ENCODE measurements at places on chromosomes 5 and 9.

DNA sequence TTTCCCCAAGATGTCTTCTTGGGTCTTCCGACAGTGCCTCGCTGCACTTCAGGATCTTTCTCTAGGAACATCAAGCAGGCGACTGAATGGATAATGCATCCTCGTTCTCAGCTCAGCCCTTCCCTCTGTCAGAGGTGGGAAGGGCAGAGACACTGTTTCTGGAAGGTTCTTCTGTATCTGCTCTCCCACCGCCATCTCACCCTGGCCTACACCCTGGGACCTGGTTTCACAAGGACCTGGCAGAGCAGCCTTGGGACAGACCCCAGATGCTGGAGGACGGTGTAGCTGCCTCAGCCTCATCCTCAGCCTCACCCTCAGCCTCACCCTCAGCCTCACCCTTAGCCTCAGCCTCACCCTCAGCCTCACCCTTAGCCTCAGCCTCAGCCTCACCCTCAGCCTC is 18.5 kb downstream of the MRPL36 start:
- DNase-seq: no peak

GRCh38 chr9:121717141-121717991 is 65.9 kb downstream of the DAB2IP start:
- DNase-seq: no peak

GRCh38 chr9:112665347-112665746 is 52.6 kb downstream of the INIP start:
- no peak for DNase-seq

GRCh38 chr5:110354311-110354710 is 372.2 kb downstream of the TMEM232 start:
- no peak for DNase-seq

- DNase-seq: no peak
These were observed 93.1 kb downstream of the PJA2 start for GRCh38 chr5:109316634-109317033.

DNA sequence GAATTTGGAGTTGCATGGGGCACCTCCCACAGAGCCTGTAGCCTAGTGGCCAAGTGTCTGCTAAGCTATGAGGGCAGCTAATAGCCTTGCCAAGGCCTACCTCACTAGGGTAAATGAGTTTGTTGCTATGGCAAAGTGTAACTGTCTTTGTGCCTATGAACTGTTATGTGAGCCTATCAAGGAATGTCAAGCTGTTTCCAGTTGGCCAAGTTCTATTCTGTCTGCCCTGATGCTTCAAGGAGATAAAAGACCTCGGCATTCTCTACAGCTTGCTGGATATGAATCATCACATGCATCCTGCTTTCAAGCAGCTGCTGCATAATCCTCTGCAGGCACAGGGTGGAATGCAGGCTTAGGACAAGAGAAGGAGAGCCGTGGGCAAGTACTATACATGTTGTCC is 69.8 kb upstream of the CCDC112 start:
- no peak for DNase-seq

DNA sequence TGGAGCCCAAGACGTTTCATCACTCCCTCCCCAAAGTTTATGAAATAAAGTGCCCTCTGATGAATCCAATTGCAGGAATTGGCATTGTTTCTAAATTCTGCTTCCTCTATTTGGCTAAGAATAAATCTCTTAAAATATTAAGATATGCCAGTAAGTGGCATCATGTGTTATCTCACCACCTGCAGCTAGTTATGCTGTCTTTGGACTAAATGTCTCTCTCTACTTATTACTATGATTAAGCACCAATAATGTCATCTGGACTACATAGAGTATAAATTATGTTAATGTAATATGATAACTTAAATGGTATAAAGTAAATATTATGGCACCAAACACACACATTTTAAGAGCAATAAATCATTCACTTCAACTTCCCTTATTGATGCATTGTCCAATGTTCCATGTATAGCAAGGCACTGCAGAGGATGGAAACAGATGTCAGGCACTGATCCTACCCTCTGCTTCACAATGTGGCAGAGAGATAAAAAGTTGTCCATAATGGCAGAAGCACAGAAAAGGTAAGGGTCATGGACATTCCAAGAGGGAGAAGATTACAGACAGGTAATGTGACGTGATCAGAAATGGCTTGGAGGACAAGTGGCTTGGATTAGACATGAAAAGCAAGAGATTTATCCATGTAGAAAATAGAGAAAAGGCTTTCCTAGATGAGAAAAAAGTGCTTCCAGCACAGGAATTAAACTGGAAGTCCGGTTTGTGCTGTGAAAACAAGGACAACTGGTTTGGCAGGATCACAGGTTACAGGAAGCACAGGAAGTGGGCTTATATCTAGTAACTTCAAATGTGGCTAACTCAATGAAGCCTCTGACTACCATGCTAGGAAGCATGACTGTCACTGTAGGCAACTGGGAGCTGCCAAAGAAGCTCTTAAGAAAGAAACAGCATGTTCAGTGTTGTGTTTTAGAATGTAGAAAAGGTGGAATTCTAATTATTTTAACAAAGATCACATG is 26.7 kb downstream of the MARCHF11 start:
- no peak for DNase-seq

DNA sequence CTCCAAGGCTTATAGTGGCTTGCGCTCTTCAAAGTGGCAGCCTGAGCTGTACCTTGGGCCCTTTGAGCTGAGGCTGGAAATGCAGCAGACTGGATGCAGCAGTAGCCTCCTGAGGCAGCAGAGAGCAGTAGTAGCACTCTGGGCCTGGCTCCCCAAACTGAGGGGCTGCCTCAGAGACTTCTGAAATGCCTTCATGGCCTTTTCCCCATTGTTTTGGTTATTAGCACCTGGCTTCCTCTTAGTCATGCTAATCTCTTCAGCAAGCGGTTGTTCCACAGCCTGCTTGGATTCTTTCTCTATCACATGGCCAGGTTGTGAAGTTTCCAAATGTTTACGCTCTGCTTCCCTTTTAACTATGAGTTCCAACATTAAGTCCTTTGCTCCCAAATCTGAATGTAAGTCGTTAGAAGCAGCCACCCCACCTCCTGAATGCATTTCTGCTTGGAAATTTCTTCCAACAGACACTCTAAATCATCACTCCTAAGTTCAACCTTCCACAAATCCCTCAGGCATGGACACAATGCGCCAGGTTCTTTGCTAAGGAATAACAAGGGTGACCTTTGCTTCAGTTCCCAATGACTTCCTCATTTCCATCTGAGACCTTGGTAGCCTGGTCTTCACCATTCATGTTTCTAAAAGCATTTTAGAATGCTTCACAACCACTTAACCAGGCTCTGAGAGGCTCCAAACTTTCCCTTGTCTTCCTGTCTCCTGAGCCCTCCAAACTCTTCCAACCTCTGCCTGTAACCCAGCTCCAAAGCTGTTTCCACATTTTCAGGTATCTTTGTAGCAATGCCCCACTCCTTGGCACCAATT is 145.8 kb downstream of the ZDHHC21 start:
- no peak for DNase-seq

DNA sequence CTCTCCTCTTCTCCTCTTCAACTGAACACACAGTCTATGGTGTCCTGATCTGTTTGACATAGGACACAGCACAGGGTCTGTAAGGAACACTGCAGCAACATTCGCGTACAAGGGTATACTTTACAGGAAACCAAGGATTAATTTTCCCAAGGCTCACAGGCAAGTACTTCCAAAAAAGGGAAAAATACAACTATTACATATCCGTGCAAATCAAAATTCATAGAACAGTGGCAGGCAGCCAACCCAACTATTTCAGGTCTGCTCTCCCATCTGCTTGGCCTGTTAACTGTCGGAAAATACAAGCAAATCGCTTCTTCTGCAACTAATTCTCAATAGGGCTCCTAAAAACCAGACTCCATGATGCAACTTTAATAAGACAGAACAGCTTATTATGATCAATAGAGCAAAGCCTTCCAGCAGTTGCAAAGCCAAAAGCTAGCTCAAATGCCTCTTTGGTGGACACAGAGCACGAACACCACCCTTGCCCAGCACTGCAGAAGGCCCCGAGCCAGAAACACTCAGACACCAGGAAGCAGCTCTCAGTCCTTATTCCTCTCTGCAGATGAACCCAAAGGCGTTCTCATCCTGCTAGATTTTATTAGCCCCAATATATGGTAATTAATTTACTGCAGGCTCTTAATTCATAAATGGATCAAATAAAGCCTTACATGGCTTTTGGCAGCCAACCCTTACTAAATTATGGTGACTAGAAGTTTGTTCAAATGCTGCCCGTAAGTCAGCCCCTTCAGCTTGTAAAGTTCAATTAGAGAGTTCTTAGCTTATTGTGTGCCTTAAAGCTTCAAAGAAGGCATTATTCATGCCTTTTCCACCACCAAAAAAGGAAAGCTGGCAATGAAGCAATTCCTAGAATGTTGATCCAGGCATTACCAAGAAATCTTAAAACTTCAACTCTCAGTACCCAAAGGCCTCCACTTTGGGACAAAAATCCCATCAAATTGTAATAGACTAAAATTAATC is 68.8 kb downstream of the ZNF608 start:
- no peak for DNase-seq

GRCh38 chr5:946720-947625 is 54.3 kb downstream of the TRIP13 start:
- no peak for DNase-seq

GRCh38 chr9:18668944-18669343 is 195.0 kb downstream of the ADAMTSL1 start:
- DNase-seq: no peak

GRCh38 chr5:16385516-16386090 is 80.0 kb downstream of the ZNF622 start:
- no peak for DNase-seq

GRCh38 chr5:153491856-153492255 is 1.4 kb downstream of the GRIA1 start:
- DNase-seq: no peak

GRCh38 chr5:12777342-12777741 is 873.1 kb upstream of the CTNND2 start:
- DNase-seq: no peak

GRCh38 chr5:168746893-168747640 is 167.9 kb upstream of the PANK3 start:
- DNase-seq: no peak

- DNase-seq: no peak
These were observed 8.5 kb downstream of the OR1N2 start for GRCh38 chr9:122561446-122561845.

DNA sequence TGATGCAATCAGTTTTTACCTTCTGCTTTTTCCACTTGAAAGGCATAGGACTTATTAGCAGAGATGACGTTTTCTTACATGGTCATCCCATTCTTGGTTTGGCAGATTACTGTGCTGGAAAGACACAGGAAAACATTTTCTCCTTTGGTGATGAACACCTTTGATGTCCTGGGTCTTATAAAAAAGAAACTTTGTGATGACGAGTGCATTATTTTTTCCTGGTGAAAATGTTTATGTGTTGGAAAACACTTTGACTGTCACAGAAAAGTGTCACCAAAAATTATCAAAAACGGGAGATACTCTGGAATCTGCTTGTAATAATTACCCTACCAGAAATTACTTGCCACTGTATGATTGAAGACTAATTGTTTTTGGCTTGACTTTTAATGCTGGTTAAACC is 2020.9 kb downstream of the MAT2B start:
- DNase-seq: no peak

DNA sequence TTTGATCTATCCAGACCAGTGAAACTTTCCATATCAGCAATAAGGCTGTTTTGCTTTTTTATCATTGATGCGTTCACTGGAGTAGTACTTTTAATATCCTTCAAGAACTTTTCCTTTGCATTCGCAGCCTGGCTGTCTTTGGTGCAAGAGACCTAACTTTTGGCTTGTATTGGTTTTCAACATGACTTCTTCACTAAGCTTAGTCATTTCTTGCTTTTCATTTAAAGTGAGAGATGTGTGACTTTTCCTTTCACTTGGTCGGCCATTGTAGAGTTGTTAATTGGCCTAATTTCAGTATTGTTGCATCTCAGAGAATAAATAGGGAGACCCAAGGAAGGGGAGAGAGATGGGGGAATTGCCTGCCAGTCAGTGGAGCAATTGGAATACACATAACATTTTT is 26.4 kb upstream of the CMYA5 start:
- DNase-seq: no peak

GRCh38 chr9:12368569-12368968 is 324.6 kb upstream of the TYRP1 start:
- no peak for DNase-seq

DNA sequence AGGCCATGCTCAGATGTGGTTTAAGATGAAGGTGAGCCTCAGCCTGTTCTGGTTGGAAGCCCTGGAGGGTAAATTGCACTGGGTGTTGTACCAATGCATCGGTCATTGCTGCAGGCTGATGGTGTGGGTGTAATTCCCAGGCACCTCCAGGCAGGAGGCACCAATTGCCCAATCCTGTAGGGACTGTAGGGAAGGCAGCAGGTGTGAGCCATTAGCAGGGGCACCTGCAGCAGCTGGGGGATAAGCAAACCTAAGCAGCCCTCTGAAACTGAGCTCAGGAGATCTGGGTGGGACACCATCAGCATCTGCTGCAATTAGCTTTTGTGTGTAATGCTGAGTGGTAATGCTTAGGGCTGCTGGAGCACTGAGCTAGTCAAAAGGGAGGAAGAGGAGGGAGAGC is 190.1 kb upstream of the TBC1D2 start:
- DNase-seq: no peak

DNA sequence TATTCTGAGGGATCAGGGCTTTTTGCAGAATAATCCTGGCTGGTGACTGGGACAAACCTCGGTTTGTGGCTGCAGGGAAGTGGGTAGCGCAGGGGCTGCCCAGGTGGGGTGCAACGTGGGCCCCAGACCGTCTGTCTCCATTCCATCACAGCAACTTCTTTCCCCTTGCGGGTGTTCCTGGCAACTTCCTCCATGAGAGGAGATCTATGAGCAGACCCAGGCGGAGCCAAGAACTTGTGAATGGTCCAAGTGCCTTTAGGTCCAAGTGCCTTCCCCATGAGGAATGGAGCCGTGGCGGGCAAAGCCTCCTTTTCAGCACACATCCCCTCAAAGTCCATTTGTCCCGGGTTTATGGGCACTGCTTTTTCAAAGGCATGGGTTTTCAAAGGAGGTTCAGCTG is 136.5 kb downstream of the PHF2 start:
- no peak for DNase-seq

- peak; percentile 19 for DNase-seq
These were observed 96.5 kb upstream of the ERCC6L2 start for GRCh38 chr9:95778957-95779356.

Data from NK-92 treated with Interleukin-12 subunit alpha and Interleukin-12 subunit beta, amount 100 ng/mL, for 24 hours (cell line).